ENCODE measurements at places on chromosomes 16 and 17.

DNA sequence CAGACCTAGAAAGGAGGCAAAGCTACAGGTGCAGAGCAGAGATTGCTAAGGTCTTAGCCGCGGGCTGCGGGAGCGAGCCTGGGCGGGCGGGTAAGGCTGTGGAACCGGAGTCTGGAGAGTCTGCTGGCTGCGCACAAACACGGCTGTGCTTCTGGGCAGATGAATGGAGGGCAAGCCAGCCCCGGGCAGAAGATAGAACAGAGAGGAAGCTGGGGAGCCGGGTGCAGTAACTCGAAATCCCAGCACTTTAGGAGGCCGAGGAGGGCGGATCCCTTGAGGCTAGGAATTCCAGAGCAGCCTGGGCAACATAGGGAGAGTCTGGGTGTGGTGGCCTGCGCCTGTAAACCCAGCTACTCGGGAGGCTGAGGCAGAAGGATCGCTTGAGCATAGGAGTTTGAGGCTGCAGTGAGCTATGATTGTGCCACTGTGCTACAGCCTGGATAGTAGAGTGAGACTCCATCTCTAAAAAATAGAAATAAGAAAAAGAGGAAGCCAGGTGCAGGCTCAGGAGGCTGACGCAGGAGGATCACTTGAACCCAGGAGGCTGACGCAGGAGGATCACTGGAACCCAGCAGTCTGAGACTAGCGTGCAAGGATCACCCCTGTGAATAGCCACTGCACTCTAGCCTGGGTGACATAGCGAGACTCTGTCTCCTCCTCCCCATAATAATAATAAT lies 56.3 kb downstream of the PITPNC1 start:
- DNase-seq, result no peak

DNA sequence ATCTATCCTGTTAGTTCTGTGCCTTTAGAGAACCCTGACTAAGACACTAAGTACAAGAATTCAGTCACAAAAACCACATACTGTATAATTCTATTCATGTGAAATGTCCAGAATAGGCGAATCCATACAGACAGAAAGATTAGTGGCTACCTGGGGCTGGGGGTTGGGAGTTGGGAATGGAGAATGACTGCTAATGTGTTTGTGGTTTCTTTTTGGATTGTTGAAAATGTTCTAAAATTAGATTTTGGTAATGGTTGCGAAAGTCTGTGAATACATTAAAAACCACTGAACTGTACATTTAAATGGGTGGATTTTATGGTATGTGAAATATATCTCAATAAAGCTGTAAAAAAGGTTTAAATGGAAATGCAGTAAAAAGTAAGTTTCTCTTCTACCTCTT lies 80.4 kb upstream of the AKTIP start:
- no peak for DNase-seq

- no peak for DNase-seq
Observed at GRCh38 chr17:50021681-50022370, 26.8 kb upstream of the DLX3 start.

DNA sequence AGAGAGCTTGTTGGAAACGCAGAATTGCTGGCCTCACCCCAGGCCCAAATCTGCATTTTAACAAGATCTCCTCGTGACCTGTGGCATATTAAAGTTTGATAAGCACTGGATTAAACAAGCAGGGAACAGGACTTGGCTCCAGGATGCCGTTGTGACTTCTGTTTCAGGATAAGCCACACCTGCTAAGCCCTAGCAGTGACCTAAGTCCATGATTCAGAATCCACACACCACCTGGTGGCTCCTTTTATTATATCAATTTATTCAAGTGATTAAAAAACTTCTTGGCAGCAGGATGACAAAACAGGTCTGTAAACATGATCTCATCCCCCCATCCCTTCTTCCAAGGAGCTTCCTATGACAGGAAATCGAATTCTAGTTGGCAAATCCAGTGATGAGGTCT lies 9.1 kb downstream of the NAGPA start:
- DNase-seq, result peak; percentile 16

DNA sequence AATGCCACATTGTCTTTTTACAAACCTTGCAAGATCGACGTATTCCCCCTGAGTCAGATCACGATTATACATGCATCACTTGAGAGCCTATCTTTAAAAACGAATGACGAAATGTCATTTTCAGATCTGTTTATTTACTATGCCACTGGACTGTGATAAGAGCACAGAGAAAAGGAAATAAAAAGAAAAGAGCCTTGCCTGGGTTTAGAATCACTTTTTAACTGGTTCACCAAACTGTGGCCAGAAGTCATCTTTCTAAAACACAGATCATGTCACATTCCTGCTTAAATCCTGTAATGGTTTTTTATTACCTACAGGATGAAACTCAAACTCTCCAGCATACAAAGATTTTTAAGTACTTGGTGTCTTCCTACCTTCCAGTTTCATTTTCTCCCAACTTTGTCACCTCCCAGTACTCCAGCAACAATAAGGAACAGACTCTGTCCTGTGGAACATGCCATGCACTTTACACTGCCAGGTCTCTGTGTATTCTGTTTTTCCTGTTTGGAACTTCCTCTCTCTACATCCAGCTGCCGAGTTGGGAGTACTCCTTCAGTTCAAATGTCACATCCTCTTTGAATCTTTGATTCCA lies 91.5 kb downstream of the SNX11 start:
- DNase-seq, result no peak

- DNase-seq, result no peak
Observed at GRCh38 chr16:83830769-83831455, 23.1 kb downstream of the HSBP1 start.

- DNase-seq, result peak; percentile 51
Observed at GRCh38 chr17:75504347-75505151, 10.8 kb downstream of the CASKIN2 start.

DNA sequence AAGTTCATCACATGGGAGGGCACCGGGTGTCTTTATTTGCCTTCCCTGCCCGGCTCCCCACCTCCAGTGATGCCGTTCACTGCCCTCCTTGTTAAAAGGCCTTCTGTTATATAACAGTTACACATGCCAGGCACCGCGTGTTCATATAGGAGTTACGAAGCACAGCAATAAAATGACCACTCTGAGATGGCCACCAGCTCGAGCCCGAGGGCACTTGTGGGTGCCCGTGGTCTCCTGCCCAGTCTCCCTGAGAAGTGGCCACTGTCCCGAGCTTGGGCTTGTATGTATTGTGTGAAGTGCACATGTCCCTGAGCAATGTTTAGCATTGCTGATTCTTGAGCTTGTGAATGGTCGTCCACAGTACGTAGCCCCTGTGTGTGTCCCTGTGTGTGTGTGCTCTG lies 355.6 kb downstream of the SEC14L1 start:
- no peak for DNase-seq

- no peak for DNase-seq
Observed at GRCh38 chr16:2884041-2884451, 1.0 kb downstream of the FLYWCH2 start.

DNA sequence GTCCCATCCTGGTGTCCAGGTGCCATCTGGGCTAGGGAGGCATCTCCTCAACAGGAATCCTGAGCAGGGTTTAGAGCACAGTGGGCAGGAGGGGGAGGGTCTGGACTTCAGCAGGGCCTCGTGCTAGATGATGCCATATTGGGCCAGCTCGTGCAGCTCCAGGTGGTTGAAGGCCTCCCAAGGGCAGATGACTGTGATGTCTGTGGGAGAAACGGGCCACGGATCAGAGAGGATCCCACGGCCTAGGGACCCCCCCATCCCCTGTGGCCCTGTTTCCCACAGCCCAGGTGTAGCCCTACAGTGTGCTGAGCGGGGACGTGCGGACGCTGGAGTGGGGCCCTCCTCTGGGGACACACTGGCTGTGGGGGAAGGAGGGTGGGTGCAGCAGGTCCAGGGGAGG lies 5.4 kb downstream of the PDE6G start:
- no peak for DNase-seq

DNA sequence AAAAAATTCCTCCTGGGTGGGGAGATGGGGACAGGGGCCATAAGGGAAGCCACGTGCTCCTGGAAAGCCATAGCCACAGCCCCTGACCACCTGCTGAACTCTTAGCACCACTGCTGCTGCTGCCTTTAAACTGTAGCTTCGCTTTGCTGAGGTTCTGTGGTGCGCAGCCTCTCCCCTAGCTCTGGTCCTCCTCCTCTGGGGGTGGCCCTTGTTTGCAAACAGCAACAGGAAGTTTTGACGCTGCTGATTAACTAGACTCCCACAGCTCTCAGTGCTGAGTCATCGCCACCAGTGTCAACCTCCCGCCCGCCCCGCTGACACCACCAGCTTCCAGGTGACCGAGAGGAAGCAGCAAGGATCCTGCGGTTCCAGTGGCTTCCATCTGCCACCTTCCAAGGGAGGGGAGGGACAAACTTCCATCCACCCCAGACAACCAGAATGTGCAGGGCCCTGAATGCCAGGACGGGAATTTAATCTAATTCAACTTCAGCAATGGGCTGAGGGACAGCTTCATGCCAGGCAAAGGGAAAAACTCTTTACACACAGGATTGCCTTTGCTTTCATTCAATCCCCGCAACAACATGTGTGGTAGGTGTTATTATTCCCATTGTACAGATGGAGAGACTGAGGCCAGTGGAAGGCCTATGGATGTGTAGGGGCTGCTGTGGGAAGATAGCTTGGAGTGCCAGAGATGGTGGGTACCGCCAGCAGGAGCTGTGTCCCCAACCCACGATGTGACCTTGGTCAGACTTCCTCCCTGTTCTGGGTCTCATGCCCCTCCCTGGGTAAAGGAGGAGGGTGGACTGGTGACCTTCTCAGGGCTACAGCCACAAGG lies 8.1 kb upstream of the KIFC3 start:
- peak; percentile 90 for DNase-seq

GRCh38 chr17:6815775-6816174 lies 15.8 kb downstream of the TEKT1 start:
- DNase-seq, result no peak

- DNase-seq, result no peak
Observed at GRCh38 chr16:69724414-69724873, 1.9 kb downstream of the NQO1 start.

DNA sequence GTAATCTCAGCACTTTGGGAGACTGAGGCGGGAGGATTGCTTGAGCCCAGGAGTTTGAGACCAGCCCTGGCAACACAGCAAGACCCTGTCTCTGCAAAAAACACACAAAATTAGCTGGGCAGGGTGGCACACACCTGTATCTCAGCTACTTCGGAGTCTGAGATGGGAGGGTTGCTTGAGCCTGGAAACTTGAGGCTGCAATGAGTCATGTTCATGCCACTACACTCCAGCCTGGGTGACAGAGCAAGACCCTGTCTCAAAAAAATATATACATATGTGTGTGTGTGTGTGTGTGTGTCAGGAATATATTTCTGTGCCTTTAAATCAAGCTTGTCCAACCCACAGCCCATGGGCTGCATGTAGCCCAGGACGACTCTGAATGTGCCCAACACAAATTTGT lies 55.2 kb downstream of the CRISPLD2 start:
- no peak for DNase-seq

DNA sequence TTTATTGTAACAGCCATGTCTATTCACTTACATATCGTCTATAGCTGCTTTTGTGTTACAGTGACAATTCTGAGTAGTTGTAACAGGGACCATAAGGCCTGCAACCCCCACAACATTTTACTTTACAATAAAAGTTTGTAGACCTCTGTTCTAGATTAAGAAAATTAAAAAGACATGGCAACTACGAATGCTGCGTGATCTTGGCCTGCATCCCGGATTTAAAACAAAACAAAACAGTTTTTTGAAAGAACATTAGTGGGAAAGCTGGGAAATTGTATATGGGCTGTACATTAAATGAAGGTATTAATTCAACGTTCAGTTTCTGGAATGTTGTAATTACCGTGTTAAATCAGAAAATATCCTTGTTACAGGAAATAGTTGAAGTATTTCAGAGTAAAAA lies 64.1 kb downstream of the RMI2 start:
- no peak for DNase-seq

- no peak for DNase-seq
Observed at GRCh38 chr17:1331708-1332107, 52.2 kb downstream of the TRARG1 start.

DNA sequence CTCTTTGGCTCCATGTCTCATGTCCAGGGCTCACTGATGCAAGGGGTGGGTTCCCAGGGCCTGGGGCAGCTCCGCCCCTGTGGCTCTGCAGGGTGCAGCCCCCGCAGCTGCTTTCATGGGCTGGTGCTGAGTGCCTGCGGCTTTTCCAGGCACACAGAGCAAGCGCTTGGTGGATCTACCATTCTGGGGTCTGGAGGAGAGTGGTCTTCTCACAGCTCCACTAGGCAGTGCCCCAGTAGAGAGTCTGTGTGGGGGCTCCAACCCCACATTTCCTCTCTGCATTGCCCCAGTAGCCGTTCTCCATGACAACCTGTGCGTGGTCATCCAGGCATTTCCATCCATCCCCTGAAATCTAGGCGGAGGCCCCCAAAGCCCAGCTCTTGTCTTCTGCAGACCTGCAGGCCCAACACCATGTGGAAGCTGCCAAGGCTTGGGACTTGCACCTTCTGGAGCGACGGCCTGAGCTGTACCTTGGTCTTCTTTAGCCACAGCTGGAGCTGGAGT lies 5.2 kb downstream of the IL32 start:
- no peak for DNase-seq

GRCh38 chr16:11946433-11946832 lies 4.6 kb upstream of the NPIPB2 start:
- DNase-seq, result no peak

DNA sequence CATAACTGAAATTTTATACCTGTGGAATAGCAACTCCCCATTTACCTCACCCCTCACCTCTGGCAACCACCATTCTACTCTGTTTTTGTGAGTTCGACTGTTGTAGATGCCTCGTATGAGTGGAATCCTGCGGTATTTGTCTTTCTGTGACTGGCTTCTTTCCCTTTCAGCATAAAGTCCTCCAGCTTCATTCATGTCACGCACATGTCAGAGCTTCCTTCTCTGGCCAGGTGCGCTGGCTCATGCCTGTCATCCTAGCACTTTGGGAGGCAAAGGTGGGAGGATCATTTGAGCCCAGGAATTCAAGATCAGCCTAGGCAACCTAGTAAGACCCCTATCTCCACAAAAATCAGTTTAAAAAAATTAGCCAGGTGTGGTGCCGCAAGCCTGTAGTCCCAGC lies 278.4 kb downstream of the PARN start:
- DNase-seq, result no peak

DNA sequence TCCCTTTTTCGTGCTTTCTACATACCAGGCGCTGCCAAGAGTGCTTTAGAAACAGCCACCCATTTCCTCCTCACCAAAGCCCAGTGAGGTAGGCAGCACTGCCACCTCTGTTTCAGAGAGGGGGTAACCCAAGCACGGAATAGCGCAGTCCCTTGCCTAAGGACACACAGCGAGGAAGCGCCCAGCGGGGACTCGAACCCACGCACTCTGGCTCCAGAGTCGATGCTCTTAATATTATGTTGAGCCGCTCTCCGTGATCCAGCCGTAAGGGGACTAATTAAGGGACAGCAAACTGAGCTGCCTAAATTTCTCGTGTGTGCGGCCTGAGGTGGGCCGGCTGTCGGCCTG lies 497 bp downstream of the CES1 start:
- DNase-seq, result no peak

DNA sequence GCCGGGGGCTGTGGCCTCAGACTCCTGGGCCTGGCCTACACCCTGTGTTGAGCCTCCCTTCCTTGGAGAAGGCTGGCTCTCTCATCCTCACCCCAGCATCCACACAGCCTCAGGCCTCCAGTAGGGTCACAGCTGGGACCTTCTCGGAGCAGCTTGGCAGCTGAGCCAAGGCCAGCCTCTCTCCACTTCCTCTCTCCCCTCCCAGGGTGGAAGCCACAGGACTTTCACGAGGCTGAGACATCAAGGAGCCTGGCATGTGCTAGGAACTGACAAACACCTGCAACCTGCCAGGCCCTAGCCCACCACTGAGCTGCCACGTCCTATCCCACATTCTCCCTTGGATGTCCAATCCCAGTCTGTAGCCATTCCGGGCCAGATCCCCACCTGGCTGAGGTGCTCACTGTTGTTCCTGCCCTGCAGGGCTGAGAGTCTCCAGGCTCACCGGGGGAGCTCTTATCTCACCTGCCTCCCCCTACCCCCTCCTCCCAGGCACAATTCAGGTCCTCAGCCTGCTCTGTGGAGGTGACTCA lies 3.1 kb downstream of the MMP15 start:
- no peak for DNase-seq

Measured in activated CD4-positive, alpha-beta T cell treated with anti-CD3 and anti-CD28 coated beads, Interleukin-2, Interleukin-6, amounts not matched to agents 100 ng/mL and 50 ng/mL, durations not matched to agents 16 hours and 8 hours (primary cell).